ENCODE measurements at places on chromosomes 11 and 22.

DNA sequence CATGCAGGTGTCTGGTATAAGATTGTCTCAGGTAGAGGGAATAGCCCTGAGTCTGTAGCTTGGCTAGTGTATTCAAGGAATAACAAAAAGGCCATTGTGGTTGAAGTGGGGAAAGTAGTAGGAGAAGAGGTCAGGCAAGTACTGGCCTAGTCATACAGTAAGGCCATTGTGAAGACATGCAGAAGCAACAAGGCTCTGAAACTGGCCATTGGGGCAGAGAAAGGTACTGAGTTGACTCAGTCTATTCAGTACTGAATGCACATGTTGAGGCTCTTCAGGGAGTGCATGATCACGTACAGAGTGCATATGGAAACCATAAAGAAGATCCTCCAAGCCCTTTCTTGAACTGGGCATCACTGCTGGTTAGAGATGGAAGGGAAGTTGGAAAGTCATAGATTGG lies 477.6 kb downstream of the SOX6 start:
- DNase-seq: no peak

- DNase-seq: no peak
These were observed 116.3 kb downstream of the CCDC81 start for GRCh38 chr11:86491027-86491426.

- no peak for DNase-seq
These were observed 10.0 kb upstream of the TMEM191C start for GRCh38 chr22:21457023-21457787.

DNA sequence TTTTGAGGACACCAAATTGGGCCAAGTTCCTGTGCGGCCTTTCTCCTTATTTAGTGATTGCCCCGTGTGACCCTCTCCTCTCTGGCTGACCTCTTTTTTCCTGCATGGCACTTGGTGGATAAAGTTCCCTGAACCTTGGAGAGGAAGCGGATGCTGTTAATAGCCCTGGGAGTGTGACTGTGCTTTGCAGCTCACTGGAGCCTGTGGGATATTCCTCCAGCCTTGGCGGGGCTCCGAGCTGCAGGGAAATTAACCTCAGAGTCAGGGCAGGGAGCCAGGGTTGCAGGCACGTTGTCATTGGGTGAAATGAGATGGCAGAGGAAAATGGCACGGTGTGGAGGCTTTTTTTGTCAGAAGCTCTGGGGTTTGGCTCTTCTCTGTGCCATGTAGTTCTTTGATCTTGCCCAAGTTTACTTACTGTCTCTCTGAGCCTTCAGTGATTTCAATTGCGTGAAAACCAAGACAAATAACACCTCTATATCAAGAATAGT lies 965 bp downstream of the OR9Q1 start:
- no peak for DNase-seq

DNA sequence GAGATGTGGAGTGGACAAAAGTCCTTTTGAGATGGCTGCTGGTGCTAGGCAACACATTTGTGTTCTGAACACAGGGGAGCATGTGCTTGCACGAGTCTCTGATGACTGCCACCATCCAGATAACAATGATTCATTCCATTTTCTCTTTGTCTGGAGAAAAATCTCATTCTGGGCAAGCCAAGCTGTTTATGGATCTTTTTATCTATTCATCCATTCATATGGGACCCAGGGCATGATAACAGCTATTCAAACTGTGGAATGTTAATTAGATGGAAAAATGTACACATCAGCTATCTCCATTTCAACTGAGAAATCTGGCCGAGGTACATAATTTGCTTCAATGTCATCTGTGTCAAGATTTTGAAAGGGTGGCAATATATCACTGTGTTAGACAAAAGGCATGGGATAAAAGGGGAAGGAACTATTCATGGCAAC lies 117.5 kb upstream of the ZBED5 start:
- no peak for DNase-seq

GRCh38 chr11:20912922-20913512 lies 243.6 kb downstream of the NELL1 start:
- DNase-seq: no peak

DNA sequence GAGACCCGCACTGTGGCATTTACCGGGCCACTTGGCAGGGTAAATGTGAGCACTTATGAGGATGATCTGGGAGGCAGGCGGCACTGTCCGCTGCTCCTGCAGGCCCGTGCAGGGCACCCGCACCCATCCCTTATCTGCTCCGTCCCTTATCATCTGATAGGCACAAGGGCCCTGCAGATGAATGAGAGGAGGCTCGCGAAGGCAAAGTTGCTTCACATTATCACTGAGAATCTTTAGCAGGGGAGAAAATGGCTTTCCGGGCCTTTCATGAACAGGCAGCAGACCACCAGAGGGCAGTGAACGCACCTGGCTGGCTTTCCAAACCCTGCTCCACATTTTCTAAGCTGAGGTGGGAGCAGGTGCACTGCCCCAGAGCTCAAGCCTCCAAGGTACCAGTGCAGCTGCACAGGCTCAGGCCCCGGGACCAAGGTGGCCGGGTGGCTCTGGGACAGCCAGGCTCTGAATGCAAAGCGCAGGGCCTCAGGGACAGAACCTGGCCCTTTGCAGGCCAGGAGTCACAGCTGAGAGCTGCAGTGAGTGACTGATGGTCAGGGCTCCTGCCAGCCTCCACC lies 165.6 kb downstream of the SHANK2 start:
- DNase-seq: peak; percentile 62

- no peak for DNase-seq
These were observed 94.1 kb upstream of the ANO1 start for GRCh38 chr11:69983897-69984438.

All from OCI-M1 (cell line).